ENCODE measurements at places on chromosomes 11 and 22.

DNA sequence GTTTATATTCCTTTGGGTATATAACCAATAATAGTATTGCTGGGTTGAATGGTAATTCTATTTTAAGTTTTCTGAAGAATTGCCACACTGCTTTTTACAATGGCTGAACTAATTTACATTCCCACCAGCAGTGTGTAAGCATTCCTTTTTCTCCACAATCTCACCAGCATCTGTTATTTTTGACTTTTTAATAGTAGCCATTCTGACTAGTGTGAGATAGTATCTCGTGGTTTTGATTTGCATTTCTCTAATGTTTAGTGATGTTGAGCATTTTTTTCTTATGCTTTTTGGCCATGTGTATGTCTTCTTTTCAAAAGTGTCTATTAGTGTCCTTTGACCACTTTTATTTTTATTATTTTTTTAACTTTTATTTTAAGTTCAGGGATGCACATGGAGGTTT, 275.3 kb downstream of the METTL15 start:
- DNase-seq: no peak

GRCh38 chr11:32088117-32088941, 2.5 kb upstream of the RCN1 start:
- DNase-seq: no peak

DNA sequence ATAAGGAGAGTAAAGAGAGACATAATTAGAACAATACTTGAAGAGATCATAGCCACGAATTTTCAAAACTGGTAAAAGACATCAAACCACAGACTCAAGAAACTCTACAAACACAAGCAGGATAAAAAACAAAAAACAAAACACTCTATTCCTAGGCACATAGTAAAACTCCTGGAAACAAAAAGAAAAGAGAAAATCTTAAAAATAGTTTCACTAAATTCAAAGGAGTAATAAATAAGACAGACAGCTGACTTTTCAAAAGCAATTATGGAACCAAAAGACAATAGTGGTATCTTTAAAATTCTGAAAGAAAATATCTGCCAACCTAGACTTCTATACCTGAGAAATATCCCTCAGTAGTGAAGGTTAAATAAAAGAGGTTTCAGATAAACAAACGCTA, 9.2 kb upstream of the NARS2 start:
- DNase-seq: no peak

GRCh38 chr11:122048401-122048800, 67.6 kb downstream of the BLID start:
- no peak for DNase-seq

- no peak for DNase-seq
Observed at GRCh38 chr11:9861860-9862725, 198.2 kb downstream of the SWAP70 start.

DNA sequence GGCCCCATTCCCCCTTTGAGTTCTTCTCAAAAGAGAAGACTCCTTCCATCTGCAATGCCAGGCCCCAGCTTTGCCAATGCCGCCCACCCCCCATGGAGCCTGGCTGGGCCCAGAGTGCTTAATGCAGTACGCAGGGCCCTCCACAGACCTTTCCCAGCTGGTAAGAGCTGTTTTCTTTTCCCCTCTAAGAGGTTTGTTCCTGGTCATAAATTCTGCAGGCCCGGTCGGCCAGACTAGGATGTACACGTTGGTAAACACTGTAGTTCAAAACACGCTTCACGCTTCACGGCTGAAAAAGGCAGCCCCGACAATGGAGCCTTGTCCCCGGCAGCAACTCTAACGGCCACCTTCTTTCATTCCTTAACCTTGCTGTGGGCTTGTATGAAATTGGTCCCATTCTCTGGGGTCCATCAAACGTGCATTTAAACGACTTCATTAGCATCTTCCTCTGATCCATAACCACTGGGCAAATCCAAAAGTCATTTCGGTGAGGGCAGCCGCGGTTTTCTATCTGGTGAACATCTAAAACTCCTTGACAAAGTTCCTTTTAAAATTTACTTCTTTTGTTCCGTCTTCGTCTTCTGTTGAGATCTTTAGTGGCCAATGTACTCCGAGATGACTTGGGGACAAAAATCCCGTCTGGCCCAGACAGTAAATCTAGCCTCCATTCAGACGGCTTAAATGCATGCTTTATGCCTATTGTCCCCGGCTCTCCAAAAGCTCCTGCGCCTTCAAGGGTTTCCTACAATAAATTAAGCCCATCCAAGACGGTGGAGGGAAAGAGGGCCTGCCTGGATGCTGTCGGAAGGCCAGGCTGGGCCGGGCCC, 60.0 kb upstream of the MYEOV start:
- no peak for DNase-seq

GRCh38 chr11:84800755-84801346, 826.3 kb downstream of the DLG2 start:
- no peak for DNase-seq

- no peak for DNase-seq
Observed at GRCh38 chr11:93757924-93758865, 16.7 kb downstream of the C11orf54 start.

DNA sequence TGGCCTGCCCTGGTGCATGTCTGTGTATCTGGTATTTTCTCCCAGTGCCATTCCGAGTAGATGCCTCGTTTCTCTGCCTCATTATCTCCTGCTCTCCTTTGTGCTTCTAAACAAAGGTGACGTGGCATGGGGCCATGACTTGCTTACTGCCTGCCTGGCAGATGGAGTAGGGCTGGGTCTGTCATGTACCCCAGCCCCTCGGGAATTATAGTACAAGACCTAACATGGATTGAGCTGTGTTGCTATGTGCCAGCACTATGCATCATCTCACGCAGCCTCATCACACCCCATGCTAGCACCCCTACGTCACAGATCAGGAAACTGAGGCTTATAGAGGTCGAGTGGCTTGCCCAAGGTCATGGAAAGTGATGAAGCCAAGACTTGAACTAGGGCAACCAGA, 88.1 kb downstream of the GALNT18 start:
- no peak for DNase-seq

GRCh38 chr11:35483131-35483820, 42.1 kb downstream of the PAMR1 start:
- DNase-seq: no peak

- DNase-seq: no peak
Observed at GRCh38 chr22:30940685-30941362, 27.8 kb downstream of the MORC2 start.

- no peak for DNase-seq
Observed at GRCh38 chr11:93059117-93059957, 89.9 kb downstream of the MTNR1B start.

DNA sequence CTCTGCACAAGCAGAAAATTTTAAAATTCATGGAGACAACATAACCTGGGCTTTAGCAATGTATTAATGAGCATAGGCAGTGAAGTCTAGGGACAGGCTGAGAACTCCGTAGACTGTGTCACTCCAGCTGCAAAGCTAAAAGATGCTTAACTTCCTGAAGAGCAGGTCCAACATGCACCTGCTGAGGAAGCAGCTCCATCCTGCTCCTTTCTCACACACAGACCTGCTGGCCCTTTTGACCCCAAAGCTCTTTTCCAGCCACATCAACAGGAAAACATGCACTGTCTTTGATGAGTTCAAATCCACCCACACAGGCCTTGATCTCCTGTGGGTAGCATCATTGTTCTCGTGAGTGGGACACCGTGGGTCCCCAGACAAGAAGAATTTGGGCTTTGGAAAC, 36.0 kb downstream of the SYN3 start:
- DNase-seq: no peak

- no peak for DNase-seq
Observed at GRCh38 chr11:368414-369335, 624 bp upstream of the B4GALNT4 start.

GRCh38 chr22:17638182-17638431, 450 bp upstream of the BCL2L13 start:
- no peak for DNase-seq

GRCh38 chr11:76759092-76759491, 24.1 kb upstream of the TSKU start:
- DNase-seq: no peak

DNA sequence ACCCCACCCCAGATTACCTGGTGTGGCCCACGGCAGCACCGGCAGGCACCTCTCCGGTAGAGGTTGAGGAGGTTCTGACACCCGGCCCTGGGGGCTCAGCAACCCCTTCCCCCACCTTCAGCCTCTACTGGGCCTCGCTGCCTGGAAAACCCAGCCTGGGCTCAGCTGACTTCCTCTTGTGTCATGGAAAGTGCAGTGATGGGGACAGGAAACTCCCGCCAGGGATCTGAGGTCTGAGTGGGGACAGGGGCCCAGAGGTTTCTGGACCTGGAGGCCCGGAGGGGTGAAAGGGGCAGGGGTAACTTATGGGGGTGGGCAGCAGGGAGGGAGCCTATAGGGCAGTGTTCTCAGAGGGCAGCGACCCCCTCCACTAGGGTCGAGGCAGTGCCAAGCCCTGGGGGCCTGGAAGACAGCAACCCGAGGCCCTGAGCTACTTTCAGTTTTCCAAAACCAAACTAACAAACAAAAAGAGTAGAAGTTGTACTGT, 10.0 kb upstream of the CD5 start:
- DNase-seq: peak; percentile 50
